ENCODE measurements at places on chromosomes 11 and 22. TPM values are rescaled to one million over a fixed set of nuclear protein-coding genes. Genes with fewer than 3 reads are reported as not detected.

DNA sequence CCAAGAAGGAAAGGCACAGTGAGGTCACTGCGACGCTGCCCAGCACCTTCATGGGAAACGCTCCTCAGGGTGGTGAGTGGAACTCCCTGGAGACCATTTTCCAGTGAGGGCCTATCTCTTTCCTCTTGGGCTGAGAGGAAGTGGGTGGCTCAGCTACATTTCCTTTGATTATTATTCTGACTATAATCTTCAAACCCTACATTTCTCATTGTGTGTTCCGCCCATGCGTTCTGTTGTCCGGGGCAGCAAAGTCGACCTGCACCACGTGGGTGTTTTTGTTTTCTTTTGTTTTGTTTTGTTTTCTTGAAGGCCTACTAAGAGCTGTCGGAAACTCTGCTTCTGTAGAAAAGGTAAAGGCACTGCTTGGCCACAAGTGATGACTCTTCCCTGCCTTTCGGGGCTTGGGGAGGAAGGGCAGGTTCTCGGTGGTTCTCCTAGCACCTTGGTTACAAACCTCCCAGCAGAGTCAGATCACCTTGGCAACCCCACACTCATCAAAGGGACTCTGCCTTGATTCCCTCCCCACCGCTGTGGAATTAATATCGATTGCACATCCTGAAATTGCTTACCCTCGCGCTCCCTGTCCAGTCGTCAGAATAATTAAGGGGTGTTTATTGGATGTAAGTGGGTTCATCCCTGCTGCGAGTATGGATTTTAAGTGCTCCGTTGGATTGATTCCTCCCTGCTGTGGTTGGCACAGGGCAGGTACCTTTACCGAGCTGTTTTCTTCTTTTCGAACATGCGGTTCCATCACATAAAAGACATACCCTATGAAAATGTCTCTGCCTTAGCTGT is 7.3 kb downstream of the PARVB start:
- ATAC-seq: no peak

- peak; percentile 74 for ATAC-seq
Measured at GRCh38 chr11:79437278-79437980, 3.4 kb downstream of the TENM4 start.

GRCh38 chr11:119284344-119285157 is 32.4 kb downstream of the MCAM start:
- ATAC-seq: no peak

Gene CEND1
- 0.17 TPM for total RNA-seq

DNA sequence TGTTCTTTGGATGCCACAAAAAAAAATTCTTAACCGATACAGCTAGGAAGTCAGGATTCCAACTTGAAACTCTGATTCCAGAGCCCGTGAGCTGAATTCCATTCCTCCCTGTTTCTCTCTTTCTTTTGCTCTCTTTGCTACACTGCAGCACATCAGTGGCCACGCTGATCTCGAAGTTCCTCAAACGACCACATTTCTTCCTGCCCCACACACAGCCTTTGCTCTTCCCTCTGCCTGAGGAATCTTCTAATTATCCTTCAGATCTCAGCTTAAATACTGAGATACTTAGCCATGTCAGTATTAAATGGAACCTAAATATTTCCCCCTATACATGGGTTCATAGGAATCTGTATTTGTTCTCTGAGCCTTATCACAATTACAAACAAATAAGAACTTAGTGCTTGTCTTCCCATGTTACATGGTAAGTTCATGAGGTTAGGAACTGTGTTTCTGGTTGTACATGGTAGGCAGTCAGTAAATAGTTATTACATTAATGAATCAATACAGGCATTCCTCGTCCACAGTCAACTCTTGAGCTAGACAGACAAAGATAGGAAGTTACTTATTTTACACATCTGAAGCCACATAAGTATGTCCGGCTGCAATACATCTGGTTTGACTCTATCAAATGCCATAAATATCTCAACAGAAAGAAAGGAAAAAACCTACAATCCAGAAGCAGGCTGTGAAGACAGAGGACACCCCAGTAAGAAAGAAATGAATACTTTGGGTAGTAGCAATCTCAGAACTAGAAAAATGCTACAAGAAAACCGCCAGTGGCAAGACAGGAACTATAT is 86.6 kb downstream of the MAML2 start:
- ATAC-seq: no peak

DNA sequence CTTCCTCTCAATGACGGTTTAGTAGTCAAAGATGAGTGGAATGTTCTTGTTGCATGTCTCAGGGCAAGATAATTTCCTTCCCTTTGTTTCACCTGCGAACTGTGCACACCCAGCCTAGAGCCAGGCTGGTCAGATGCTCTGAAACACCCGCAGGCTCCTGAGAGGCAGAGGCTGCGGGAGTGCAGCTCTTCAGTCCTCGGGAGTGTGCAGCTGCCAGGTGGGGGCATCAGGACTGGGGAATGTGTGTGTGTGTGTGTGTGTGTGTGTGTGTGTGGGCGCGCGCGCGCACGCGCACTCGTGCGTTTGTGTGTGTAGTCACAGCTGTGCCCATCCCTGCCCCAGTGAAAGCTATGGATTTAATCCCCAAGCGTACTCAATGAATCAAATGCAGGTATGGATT is 136.2 kb upstream of the NTM start:
- ATAC-seq: no peak

DNA sequence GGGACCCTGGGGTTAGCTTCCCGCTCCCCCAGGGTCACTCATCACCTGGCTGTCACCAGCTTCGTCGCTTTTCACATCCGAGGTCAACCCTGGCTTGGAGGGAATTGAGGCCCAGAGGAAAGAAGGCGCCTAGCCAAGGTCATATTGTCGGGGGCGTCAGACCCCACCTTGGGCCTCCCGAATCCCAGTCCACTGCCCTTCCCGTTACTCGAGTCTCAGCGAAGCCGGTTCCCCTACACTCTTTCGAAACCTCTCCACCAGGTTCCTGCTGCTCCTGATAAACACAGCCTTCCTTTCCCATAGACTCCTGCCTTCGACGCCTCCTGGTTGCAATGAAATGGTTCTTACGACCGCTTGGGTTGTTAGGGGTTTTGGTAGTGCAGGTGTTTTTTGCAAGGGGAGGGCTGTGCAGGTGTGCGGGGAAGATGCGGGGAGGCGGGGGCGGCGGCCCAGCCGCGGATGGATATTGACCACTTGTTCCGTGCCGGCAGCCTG is 642 bp downstream of the NAA40 start:
- ATAC-seq: no peak
